ENCODE measurements at places on chromosomes 1 and 21.

DNA sequence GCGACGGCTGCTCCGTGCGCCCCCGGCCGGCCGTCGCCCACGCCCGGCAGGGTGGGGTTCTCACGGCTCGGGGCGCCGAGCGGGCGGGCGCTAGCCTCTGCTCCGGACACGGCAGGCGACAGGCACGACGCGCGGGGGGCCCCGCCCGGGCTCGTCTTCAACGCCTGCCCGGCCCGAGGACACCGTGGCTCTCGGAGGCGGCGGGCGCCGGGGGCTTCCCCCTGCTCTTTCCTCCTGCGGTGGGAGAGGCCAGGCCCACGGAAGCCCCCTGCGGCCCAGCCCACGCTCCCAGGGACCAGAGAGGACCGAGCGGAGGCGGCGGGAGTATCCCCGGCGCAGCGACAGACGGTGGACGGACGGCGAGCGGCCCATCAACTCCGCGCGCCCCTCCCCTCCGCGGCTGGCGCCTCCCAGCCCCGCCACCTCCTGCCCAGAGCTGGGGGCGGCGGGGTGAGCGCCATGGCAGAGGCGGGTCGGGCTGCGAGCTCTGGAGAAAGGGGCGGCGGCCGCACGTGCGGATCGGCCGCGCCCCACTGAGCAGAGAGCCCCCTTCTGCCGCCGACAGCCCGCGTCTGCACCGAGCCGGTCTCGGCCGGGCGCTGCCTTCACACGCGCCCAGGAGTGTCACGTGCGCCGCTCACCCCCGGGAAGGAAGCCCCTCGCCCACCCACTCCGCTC lies at the start of the genes SHE and TDRD10:
SHE (minus strand) TSS at position 347 of the 678 bp plus-strand sequence. CDS start 386 bp downstream, outside the sequence.
TDRD10 (plus strand) TSS at position 154 of the 678 bp plus-strand sequence. CDS start 4,685 bp downstream, outside the sequence.
- no peak for DNase-seq

DNA sequence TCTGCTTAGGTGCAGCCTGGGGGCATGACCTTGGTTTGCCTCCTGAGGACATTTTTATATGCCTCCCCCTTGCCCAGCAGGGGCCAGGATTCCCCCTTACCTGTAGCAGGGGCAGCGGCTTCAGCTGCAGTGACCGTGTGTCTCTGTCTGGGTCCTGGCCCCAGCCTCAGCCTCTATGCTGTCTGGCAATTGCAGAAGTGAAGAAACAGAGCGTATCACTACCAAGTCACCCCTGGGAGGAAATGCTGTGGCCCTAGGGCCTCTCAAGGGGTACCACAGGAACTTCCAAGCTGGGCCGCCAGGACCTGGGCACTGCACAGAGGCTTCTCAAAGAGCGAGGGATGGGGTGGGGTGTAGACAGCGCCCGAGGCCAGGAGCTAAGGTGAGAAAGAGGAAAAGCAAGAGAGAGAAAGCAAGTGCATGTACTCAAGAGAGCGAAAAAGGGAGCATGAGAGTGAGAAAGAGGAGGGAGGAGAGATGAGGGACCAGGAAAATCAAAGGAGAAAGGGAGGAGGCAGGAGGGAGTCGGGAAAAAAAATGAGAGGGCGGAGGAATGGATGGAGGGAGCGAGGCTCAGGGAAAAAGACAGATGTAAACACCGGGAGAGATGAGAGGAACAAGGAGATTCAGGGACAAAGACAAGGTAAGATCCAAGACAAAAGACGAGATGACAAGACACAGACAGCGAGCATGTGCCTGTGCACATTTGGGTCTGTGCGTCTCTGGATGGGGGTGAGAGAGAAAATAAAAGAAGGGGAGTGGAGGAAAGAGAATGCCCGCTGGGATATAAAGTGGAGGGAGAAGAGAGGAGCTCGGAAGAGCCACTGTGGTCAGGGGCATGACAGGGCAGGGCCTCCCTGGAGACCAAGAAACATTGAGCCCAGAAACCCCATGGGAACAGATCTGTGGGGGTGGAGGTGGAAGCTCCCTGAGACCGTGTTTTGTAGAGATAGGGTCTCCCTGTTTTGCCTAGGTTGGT lies at the start of gene PTAFR:
PTAFR (minus strand) TSS at position 199 of the 979 bp plus-strand sequence. CDS start 25,669 bp downstream, outside the sequence.
- DNase-seq: no peak

DNA sequence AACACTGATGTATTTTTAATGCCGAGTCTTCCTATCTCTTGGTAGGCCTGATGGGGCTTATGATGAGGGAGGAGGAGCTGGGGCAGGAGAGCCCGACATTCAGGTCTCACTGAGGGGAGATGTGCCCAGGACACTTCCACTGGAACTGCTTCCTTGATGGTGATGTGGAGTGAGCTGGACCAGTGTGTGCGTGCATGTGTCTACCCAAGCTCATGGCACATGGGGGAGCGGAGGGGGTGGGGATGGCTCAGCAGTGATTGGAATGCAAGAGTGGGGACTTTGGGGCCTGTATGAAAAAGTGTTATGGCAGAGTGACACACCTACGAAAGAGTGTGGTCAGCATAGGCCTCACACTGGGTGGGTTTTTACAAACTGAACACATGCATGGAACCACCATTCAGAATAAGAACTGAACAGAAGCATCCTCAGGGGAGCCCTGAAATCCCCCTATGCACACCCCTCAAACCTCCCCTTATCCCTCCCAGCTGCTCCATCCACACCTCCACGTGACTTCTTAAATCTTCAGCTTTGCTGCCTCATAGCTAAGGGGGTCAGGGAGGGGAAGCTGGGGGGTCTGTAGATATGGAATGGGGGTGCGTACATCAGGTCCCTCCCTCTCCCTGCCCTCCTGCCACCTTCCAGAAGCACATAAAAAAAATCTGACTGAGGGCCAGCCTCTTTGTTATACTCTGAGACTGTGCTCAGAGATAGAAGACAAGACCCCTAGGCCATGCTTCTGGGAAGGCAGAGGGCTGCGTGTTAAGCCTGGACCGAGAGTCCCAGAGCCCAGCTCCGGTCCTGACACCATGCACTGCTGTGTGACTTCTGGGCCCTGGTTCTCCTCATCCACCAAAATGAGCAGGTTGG lies 11.6 kb downstream of the IL6R start:
- DNase-seq: no peak

- DNase-seq: no peak
Observed at GRCh38 chr1:220768126-220768601, 18.5 kb upstream of the MTARC1 start.

- no peak for DNase-seq
Observed at GRCh38 chr1:89608319-89608983, 24.5 kb upstream of the LRRC8C start.

DNA sequence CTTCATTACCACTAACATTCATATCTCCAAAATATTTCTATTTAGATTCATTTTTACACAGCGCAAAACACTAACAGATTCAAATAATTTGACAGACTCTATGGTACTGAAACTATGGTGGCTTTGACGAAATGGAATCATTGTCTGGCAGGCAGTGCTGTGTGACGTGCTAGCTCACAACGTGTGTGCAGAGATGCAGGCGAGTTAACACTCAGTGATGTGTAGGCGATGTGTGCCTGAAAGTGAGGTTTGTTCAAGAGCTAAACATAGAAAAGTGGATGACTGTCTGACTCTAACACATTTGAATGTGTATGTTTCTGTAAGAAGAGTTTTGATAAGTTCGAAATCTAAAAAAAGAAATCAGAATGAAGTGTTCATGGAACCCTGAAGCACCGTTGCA lies 97.7 kb downstream of the RYR2 start:
- DNase-seq: no peak

- no peak for DNase-seq
Observed at GRCh38 chr1:36941316-36941978, 92.9 kb downstream of the GRIK3 start.

- no peak for DNase-seq
Observed at GRCh38 chr1:156957634-156958033, 37.2 kb downstream of the LRRC71 start.

GRCh38 chr1:53639996-53640700 lies 98.8 kb downstream of the GLIS1 start:
- DNase-seq: no peak

DNA sequence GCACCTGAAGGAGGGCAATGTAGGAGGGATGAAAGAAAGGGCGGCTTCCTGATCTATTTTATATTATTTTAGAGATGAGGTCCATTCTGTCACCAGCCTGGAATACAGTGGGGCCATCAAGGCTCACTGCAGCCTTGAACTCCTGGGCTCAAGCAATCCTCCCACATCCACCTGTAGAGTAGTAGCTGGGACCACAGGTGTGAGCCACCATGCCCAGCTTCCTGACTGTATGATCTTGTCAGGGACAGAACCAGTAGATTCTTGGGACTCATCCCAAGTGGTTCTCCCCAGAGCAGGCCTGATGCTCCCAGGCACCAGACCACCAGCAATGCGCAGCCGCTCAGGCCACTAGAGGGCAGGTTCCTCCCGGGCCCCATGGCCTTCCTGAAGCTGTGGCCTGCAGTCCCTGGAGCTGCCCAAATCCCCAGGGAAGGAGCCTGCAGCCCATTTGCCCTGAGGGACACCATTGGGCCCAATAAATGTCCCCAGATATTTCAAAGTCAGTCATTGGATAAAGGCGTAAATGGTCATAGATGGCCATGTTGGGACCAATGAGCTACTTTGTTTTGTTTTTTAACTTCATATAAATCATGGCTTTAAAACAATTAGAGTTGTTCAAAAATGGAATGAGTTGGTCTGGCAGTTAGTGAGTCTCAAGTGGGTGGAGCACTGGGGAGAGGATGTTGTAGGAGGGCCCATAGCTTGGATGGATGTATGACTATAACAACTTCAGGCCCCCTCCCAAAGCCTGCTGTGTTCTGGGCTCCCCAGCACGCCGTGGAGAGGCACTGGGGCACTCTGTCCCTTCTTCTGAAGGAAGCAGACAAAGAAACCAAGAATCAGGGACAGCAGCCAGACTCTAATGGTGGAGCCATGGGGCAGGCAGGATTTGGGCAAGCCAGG lies 44.7 kb upstream of the GOLT1A start:
- no peak for DNase-seq

DNA sequence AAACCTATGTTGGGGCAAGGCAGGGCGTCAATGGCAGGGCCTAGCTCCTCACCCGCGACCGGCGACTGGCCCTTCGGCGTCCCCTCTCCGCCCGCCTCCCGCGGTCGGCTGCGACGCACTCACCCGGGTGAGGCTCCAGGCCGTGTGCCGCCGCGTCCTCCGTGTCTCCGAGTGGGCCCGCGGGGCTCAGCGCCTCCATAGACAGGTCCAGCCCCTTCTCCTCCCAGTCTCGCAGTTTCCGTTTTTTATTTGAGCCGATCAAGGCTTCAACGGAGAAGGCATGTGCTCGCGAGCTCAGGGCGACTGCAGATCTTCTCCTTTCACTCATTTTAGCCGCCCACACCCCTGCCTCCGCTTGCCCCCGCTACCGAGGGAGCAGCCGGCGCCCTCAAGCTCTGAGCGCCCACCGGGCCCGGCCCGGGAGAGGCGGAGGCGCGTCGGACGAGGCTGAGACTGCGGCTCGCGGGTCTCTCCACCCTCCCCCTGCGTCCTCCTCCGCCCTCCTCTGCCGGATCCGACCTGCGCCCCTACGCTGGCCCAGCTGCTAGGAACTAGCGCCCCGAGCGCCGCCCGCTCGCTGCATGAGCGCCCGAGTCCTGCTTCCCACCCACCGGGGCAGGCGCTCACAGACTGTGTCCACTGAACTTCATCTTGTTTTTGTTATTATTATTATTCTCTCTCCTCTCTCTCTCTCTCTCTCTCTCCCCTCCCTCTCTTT lies 516 bp downstream of the TBX15 start:
- DNase-seq: no peak

- no peak for DNase-seq
Observed at GRCh38 chr1:95017775-95018174, 55.0 kb downstream of the ALG14 start.

- no peak for DNase-seq
Observed at GRCh38 chr1:87058343-87058649, 143.9 kb downstream of the HS2ST1 start.

All from keratinocyte (primary cell).